ENCODE measurements at places on chromosomes 11 and 22.

DNA sequence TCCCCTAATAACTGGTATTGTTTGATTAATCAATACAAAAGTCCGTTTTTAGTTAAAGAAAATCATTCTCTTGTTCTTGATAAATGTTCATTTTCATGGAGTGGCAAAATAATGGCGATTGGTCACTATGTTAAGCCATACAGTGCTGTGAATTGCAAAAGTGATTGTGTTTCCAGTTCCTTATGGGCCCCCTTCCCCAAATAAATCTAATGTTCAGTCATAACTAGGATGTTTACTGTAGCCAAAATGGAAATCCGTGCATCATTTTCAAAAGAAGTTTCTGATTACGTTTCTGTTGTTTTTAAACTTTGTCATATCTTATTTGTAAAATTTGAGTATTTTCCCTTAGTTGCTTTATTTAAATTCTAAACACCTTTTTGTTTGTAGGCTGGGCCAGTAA, 845 bp downstream of the RBM7 start:
- peak; percentile 64 for DNase-seq

GRCh38 chr11:45335434-45335833, 49.3 kb upstream of the SYT13 start:
- no peak for DNase-seq

DNA sequence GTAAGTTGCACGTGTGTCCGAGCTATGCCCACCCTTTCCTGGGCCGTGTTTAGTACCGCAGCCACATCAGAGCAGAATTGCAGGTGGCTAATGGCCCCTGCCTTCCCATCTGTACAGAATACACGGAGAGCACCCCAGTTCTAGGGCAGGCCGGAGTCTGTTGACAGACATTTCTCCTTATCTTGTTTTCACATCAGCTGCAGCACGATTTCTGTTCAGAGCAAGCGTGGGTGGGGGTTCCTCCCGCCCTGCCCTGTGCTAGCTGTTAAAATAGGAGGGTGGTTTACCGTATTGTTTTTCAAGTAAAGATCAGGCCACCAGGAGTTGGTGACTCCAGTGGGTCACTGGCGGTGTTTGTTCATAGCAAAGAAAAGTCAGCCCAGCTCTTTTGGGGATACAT, 41.1 kb downstream of the UBASH3B start:
- DNase-seq: no peak

DNA sequence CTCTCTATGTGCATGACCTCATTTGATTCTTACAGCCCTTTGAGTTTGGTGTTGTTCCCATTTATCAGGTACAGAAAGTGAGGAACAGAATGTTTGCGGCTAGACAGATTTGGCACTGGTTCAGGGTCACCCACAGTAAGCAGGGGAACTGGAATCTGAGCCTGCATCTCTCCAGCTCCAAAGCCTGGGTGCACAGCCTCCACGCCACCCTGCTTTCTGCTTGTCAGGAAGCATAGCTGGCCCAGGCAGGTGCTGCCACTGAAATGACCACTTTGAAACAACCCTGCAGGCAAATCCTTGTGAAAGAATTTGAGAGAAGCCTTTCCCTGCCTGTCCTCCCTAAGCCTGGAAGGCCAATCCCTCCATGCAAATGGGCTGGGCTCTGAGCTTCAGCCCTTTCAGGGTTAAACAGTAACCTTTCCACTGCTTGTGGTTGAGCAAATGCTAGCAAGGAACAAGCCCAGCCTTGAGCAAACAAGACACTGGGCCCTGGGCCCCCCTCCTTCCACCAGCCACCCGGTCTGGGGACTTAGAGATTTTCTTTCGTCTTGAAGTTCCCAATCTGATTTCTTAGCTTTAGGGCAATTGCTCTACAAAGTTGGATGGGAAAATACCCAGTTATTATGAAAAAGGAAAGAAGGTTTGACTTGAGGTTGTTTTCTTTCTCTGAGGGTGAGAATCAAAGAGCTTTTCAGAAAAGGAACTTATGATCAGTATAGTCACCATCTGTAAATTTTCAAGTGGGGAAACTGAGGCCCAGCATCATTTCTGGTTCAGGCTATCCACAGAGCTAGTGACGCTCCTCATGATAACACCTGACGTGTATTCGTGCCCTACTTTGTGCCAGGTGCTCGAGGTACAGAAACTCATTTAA, 19.4 kb downstream of the EHF start:
- DNase-seq: no peak

GRCh38 chr11:66262696-66263095, 5.7 kb upstream of the RAB1B start:
- DNase-seq: no peak

GRCh38 chr11:57637626-57638004, 12.1 kb downstream of the YPEL4 start:
- DNase-seq: no peak

DNA sequence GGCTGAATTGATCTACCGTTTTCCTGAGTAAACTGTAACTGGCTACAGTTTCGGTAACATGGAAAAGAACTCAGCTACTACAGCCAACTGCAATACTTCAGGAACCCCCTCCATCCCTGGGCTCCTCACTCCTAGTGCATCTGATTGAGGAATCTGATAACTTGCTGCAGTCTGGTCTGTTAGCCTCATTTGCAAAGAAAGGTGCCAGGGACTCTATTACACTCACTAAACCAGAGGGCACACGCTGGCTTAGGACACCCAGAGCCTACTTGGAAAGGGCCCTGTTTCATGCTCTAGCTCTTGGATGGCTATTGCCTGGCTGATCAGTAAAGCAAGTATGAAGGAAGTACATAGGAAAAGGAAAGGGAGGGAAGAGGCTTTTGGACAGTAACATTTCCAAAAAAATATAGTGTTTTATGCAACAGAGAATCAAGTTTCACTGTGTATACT, 22.3 kb downstream of the APOL5 start:
- DNase-seq: no peak

- no peak for DNase-seq
Measured at GRCh38 chr11:19892387-19892786, 179.8 kb downstream of the NAV2 start.

DNA sequence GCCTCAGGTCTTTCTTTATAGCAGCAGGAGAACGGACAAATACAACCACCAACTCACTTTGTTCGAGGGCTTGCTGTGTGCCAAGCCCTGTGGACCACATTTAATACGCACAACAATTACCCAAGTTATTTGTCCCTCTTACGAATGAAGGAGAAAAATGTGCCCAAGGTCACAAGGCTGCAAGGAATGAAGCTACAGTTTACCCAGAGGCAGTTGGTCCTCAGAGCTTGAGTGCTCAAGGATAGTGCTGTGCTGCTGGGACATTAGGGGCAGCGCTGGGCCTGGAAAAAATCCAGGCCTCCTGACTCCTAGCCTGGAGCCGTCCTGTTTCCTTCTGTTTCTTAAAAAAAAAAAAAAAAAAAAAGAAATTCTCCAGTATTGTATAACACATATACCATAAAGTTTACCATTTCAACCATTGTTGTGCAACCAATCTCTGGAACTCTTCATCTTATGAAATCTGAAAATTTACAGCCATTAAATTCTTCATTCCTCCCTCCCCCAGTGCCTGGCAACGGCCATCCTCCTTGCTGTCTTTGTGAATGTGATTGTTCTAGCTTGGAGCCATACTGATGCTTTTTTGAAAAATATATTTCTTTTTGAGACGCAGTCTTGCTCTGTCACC, 1.0 kb upstream of the C11orf86 start:
- DNase-seq: no peak

GRCh38 chr11:2891326-2892214, 6.0 kb upstream of the CDKN1C start:
- DNase-seq: peak; percentile 42

DNA sequence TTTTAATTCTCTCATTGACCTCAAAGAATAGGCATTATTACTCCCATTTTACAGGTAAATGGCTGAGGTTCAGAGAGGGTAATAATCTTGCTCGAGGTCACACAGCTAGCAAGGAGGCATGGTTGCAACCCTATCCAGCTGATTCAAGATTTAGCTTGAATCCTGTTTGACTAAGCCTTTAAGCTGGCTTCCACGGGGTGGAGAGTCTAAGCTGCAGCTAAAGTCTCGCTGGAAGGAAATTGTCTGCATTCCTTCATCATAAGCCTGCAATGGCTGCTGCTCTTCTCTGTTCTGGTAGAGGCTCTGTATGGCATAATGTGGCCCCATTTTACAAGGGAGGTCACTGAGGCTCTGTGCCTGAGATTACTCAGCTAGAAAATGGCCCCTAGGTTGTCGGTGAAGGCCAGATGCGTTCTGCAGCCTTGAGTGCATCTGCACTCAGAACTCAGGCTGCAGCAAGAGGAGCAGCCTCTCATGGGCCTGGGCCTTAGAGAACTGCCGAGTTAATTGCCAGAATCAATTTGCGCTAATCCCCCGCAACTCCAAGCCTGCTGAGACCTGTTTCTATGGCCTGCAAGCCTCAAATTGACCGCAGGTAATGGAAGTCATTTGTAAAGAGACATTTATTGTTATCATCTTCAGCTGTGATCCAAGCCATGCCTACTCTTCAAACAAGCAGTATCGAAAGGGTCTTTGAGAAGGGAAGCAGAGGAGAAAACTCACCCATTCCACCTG, 44.1 kb upstream of the SEZ6L start:
- DNase-seq: peak; percentile 60

GRCh38 chr11:57320067-57320718, 4.6 kb downstream of the TNKS1BP1 start:
- no peak for DNase-seq

DNA sequence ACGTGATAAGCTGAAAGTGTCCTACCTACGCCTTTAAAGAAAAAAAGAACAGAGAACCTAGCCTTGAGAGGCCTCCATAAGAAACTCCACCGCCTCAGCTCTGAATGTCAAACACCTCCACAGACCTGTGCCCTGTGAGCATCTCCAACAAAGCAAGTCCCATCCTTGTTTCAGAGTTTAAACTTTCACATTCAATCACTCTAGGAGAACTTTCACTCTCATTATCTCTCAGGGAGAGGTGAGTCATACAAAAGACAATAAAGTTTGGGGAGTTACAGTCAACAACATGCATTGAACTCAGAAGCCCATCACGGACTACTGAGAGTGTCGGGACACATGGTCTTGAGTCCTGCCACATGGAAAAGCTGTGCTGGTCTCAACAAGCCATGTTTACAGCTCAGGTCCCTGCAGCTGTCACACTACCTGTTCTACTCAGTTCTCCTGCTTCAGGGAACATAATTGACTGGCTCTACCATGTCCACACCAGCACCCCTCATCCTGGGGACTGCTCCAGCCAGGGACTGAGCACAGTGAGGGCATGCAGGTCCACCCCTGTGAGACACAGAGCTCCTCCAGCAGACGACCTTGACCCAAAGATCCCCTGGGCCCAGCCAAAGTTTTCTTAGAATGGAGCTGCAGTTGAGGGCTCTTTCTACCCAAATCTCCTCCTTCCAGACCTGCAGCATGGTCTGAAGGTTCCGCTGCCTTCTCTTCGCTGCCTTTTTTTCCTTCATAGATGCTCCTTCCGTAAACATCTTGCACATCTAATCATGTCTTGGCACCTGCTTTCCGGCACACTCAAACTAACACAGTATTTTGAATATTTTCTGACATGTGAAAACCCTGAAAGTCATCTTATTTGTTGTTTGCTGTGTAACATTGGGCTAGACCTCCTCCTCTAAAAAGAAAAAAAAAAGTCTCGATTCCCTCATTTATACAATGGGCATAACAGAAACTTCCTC, 114.9 kb downstream of the ETS1 start:
- no peak for DNase-seq

DNA sequence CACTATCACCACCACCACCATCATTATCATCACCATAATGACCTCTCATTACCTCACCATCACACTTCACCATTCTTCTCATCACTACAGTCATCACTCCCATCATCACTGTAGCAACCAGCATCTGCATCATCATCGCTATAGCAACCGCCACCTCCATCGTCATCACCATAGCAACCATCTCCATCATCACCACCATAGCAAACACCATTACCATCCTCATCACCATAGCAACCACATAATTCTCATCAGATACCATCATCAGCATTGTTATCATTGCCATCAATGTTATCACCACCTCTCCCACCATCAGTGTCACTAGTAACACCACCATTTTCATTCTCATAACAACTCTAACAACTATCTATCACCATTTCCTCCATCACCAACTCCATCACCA, 23.1 kb upstream of the CD82 start:
- DNase-seq: no peak

DNA sequence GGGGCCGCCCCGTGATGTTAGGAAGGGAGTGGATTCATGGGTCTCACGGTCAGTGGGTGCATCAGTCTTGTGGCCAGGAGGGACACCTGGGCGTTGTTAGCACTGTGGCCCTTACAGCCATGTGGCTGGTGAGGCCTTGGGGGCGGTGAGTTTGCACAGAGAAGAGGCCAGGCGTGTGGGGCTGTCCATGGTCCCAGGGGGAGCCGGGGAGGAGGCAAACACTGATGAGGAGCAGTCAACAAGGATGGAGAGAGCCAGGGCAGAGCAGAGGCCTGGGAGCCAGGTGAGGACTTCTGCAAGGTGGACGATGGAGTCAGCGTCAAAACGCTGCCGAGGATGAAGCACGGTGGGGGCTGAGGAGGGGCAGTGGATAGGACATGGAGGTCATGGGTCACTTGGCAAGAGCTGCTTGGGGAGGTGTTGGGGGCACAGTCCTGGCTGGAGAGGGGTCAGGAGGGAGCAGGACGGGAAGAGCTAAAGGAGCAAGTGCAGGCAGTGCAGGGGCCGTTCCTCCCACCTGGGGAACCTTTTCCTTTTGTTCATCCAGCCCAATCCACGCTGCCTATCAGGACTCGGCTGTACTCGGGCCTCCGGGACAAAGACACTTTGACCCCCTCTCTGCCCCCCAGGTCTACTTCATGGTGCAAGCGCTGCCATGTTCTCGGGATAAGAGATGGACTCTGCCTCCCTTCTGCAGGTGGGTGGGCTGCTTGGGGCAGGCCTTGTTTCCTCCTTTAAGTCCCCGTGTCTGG, 801.1 kb downstream of the TBC1D22A start:
- no peak for DNase-seq

GRCh38 chr11:86896441-86896841, 58.8 kb downstream of the FZD4 start:
- peak; percentile 57 for DNase-seq

DNA sequence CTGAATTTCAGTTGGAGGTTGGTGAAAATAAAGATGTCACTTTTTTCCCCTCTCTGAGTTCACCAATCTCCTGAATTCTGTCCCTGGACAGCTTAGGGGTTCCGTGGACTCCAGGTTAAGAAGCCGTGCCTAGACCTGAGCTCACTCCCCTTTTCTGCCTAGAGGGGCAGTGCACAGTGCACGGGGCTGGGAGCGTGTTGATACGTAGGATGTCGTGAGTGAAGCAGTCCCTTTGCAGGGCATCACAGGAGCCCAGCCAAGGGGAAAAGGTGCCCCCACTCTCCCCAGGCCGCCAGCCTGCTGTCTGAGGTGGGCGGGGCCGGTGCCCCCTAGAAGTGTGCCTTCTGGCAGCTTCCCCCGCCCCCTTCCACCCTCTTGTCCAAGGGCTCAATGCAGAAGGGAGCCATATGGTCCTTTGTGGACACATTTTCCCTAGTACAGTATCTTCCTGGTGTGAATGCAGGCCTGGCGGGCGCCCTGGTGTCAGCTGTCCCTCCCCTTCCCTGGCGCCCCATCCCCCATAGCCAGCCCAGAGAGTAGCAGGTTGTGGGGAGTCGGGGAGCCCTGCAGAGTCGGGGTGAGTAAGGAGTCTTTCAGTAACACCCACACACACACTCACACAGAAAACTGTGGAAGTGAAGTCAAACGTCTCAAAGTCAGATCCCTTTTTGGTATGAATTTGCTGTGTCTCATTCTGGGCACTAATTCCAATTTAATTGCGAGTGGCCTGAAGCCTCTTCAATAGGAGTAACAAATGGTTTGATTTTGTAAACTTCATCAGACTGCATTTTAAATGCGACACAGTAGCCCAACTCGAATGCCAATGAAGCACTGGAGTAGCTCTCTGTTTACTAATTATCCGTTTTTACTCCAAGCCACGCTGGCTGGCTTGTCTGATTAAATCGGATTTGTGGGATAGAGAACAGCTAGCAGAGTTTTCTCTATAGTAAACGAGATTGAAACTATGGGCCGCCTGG, 67.5 kb upstream of the NNMT start:
- DNase-seq: peak; percentile 81
